ENCODE measurements at places on chromosomes 2 and 18.

DNA sequence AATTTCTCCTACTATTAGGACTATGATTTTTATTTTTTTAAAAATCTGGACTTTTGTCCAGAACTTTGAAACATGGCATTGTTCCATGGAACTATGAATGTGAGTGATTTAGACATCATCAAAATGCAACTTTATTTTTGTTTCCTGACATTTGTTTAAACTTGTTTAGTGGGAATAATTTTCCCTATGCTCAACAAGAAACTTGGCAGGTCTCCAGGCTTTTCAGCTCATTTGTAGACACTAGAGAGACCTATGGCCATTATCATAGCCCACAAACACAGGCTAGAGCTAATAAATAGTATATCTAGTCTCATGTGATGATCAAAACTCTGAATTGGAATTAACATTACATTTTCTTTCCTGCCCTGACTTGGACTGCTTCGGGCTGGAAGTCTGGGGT is 145.1 kb upstream of the CELF4 start:
- DNase-seq, result no peak

DNA sequence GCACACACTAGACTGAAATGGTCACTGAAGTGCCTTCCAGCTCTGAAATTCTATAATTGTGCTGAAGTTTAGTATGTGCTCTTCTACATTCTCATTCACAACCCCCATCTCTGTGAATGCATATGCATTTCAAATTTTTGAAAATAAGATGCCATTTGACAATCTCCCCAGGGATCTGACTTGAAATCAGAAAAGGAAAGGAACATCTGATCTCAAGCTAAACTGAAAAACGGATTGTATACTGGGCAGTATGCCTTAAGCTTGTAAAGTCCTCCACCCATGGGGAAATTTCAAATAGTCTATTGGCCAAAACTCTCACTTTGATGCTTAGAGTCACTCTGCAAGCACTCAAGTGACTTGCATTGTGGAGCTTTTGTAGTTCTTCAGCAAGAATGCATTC is 22.9 kb downstream of the FAP start:
- no peak for DNase-seq

GRCh38 chr2:221423210-221423804 is 148.8 kb downstream of the EPHA4 start:
- DNase-seq, result no peak

- DNase-seq, result no peak
Observed at GRCh38 chr18:9779630-9780029, 71.5 kb downstream of the RAB31 start.

- DNase-seq, result no peak
Observed at GRCh38 chr2:233468047-233468740, 98.4 kb downstream of the USP40 start.

DNA sequence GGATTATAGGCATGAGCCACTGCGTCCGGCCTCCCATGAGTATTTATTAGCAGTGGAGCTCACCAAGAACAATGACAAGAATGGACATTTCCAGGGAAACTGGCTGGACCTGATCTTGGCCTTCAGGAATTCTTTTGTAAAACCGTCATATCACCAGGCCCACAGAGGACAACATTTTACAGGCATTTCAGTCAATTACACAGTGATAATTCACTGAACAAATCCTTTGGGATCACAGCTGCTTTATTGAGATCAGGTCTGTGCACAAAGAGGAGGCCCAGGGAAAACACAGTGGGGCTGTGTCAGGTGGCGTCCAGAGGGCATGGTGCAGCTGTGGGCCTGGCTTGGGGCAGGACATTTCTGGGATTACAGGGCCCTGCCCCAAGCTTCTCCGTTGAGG is 30.1 kb upstream of the GTF2A1L start:
- DNase-seq, result no peak

DNA sequence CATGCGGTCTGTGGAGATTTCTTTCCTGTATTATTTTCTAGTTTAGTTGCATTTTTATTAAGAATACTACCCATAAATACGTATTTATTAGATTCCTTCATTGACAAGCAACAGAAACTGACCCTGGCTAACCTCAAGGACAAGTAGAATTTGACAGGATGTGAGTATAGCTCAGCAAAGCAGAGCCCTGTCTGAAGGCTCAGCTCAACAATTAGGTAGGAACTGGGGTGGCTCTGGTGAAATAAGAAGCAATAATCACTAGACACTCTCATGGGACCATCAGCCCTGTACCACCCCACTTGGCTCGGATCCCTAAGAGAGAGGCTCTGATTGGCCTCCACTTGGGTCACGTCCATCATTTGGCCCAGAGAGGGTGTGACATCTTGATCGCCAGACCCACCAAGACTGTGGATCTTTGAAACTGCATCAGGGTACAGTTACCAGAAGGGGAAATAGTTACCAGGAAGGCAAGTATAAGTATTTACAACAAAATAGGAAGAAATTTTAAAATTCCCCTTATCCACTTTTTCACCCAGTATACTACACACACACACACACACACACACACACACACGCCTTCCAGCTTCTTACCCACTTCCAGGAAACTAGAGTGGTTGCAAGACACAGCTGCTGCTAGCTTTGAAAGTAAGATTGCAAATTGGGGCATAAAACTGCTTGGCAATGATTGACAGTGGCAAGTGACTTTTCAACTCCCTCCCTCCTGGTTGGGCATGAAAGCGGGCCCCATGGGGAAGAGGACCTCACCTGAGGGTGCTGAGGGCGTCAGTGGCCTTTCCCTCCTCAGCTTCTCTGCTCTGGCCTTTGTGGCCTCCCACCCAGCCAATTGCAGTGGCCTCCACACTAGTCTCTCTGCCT is 41.8 kb downstream of the KCTD18 start:
- no peak for DNase-seq

DNA sequence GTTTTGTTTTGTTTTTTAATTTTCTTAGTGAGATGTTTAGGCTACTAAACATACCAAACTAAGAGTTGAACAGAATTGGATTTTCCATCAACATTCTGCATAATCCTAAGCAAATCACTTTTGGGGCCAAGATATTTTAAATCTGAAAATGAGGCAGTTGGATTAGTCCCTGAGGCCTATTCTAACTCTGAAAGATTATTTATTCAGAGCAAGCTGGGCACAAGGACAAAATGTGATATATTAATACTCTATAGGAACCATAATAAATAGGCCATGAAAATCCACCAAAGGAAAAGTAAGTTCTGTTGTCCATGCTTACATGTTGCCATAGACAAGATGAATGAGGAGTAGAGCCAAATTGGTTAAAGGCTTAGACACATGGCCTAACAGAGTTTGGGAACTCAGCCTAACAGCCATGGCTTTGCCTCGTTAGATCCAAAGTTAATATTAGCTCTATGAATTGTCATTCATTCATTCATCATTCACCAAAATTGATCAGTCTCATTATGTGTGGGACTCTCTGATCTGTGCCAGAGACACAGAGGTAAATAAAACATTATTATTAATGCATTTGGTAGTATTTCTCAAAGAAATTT is 183.5 kb downstream of the SCG2 start:
- no peak for DNase-seq

DNA sequence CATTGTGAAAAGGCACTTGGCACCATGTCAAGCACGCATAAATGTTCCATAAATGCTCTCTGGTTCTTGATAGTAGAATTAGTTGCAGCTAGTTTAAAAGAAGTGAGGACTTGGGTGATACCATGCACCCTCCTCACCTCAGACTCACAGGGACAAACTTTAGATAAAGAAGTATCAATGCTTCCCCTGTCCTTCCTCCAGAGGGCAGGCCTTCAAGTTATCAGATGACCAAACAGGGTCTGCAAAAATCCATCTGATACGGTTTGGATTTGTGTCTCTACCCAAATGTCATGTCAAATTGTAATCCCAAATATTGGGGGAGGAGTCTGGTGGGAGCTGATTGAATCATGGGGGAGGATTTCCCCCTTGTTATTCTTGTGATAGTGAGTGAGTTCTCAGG is 54.1 kb downstream of the C1QL2 start:
- no peak for DNase-seq

DNA sequence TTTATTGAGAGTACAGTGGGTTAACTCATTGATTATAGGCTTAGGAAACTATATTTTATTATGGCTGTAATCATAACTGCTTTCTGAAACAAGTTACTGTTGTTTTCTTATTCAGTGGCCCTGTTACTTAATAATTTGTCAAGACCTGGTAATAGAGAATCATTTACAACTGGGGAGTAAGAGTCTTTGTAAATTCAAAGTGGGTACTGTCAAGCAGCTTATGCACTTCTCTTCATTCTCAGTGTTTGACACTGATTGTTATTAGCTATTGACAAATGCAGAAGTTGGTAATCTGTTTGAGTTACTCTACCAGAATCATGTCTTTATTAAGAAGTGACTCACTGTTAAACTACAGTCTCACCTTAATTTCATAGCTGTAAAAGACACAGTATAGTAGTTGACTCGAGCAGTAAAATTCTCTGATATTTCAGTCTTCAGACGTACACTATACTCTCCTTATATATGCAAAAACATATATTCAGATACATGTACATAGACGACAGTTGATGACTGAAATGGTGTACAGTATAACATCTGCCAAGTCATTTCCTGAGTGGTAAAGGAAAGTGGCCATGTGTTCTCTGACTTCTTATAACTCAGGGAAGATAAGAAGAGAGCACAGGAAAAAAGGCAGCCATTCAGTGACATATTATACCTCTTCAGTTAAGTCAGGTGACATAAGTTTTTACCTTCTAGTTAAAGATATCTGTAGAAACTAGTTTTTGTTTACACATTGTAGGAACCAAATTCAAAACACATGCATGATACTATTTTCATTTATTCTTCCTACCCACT is 36.0 kb upstream of the TTC27 start:
- no peak for DNase-seq

- peak; percentile 26 for DNase-seq
Observed at GRCh38 chr2:239399921-239400595, 762 bp downstream of the HDAC4 start.

DNA sequence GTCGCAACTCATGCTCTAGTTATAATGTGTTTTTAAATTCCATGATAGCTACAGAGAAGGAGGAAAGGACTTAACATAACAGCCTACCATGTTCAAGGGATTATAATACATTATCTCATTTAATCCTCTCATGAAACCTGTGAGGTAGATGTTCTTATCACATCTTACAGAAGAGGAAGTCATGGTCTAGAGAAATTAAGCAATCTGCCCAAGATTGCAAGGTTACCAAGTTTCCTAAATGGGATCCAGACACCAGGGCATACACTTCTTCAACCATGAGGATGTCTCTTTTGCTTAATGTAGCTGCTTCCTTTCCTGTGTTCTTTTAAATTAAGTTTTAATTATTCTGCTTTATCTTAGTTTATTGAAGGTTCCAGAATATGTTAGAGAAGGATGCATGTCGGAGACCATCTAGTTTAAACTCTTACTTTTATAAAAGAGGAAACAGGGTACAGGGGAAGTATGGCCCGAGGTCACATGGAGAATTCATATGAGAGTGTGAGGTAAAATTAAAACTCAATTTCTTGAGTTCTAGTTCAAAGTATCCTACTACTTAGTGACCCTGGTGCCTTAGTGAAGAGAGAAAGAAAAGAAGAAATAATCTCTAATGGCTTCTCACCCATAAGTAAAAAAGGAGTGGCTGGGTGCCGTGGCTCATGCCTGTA is 3.6 kb upstream of the IL1A start:
- DNase-seq, result no peak

GRCh38 chr2:123047186-123047585 is 977.9 kb upstream of the CNTNAP5 start:
- DNase-seq, result no peak

DNA sequence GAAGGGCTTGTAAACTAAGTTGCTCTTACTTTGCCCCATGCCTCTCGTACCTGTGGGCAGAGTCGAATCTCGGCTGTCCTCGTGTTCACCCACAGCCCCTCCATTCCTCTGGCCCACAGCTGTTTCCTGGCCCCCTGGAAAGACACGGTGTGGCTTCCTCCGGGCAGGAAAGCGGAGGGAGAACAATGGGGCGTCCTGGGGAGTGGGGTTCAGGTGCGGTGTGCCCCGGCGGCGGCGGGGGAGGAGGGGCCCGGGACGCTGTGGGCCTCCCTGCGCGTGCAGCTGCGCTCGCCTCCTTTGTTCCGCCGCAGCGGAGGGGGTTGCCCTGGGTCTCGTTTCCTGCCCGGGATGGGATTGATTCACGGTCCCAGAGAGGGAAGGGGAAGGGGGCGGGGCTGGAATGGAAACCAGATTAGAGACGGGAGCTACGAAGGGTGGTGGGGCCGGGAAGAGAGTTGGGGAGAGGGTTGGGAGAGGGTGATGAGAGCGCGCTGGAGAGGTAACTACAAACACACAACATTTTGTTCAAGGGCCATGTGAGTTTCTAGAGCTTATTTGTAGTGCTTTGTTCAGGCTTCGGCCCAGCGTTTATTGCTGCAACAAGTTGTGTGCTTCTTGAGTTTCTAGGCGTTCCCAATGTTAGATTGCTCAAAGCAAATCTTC is 796 bp downstream of the MYO1B start:
- DNase-seq, result no peak

DNA sequence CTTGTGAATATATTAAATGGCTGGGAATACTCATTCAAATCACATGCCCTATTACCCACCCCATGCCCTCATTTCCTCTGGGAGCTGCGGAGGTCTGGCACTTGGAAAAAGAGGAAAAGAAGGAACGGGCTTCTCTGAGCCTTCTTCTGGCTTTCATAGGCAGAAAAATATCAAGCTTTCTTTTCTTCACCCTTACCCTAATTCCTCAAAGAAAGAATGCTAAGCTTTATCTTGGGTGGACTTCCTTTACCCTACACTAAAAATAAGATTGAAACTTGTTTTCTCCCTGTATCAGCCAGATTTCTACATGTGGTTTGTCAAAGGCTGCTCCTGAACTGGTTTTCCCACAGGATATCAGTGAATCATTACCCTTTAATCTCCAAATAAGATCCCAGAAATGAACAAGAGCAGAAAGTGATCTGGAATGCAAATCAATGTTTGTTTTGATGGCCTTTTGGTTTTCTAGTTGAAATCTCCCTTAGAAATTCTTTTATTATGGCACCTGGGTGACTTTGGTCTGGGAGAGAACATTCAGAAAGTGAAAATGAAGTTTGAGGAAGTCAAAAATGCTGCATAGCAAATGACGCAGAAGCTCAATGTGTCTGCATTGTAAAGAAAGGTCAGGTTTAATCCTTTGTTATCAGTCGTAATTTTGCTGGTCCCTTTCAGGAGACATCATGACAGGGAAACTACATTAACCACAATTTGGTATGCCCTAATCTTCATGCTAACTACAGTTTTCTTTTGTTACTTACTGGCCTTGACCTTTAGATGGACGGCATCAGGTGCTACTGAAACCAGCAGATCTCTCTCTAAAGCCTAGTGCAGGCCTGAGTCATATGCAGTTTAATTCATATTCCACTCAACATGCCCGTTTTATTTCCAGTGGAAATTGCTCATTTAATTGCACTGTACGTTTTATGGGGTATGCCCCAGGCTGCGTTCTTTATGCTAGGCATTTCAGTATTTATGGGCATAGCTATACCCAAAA is 46.6 kb upstream of the HNRNPA3 start:
- no peak for DNase-seq

GRCh38 chr2:26043862-26044696 is 10.2 kb downstream of the RAB10 start:
- DNase-seq, result no peak

DNA sequence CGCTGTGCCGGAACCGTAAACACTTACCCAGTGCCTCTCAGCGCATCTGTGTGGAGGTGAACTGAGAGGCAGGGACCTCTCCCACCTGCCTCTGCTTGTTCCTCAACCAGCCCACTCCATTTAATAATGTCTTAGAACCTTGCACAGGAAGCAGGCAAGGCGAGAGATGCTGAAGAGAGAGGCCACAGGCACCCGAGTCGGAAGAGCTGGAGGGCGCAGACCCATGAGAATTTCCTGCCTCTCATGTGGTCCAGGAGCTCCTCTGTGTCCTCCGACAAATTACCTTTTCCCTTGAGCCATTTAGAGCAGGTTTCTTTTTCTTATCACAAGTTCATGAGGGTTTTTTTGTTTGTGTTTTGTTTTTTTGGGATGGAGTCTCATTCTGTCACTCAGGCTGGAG is 4.9 kb upstream of the RFX8 start:
- DNase-seq, result no peak

Data from stimulated activated naive CD4-positive, alpha-beta T cell treated with Interleukin-2 at 50 U/mL for 16 hours (primary cell).